ENCODE measurements at places on chromosomes 2 and 18.

- DNase-seq: no peak
These were observed 14.8 kb downstream of the FBXO48 start for GRCh38 chr2:68452158-68452900.

GRCh38 chr2:240506406-240507059, 51.3 kb downstream of the ANKMY1 start:
- DNase-seq: no peak

GRCh38 chr2:112482309-112483041, 519 bp downstream of the TTL start:
- no peak for DNase-seq

- no peak for DNase-seq
These were observed 217.2 kb upstream of the KCNJ3 start for GRCh38 chr2:154481336-154481735.

GRCh38 chr18:31185186-31185950, 22.7 kb upstream of the DSC1 start:
- no peak for DNase-seq

DNA sequence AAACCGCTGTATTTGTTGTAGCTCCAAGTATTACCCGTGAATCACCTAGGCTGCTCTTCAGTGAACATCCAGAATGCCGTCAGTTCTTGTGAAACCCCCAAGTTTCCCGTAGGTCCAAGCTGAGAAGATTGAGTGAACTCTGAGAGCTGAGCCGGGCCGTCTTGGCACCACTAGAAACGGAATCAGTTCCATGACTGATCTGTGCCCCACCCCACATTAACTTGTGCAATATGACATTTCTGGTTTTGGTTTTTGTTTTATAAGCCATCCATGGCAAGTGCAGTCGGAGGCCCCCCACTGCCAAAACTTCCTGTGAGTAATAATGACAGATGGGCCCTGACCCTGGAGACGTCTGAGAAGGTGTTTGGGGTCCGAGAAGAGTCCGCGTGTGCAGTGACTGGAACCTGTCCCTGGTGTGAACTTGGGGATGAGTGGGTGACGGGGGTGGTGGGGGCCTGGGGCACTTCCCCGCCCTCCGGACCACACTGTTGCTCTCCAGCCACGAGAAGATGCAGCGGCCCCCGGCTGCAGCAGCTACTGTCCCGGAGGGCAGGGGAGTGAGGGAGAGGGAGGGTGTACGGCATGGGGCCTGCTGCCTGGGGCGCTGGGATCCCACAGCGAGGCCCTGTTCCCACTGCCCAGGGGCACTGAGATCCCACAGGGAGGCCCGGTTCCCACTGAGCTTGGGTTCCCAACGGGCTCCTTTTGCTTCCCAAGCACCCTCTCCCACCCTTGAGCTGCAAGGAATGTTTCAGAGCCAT, 26.5 kb downstream of the NFATC1 start:
- DNase-seq: no peak

GRCh38 chr2:102852867-102853266, 91.0 kb downstream of the TMEM182 start:
- DNase-seq: no peak

- no peak for DNase-seq
These were observed 893 bp downstream of the CAVIN2 start for GRCh38 chr2:191845876-191846514.

GRCh38 chr2:11839916-11840315, 93.5 kb downstream of the LPIN1 start:
- DNase-seq: no peak

- no peak for DNase-seq
These were observed 261.8 kb upstream of the CHAC2 start for GRCh38 chr2:53505826-53506225.

GRCh38 chr2:118845522-118846441, 1.7 kb downstream of the EN1 start:
- no peak for DNase-seq

DNA sequence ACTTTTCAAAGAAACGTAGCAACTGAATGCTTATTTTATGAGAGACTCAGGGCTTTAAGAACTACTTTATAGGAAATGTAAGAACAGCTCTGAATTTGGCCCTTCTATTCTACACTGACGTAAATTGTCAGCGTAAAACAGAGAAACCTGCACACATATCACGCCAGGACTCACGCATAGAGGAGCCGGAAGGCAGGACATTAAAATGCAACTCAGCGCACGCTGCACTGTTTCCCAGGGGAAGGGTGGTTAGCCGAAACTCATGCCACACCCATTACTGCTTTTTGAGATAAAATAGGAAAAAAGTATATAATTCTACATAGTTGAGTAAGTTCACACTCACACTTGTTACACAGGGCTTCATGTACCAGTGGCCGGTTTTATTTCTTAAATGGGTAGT, 7.4 kb downstream of the TUBB6 start:
- no peak for DNase-seq

DNA sequence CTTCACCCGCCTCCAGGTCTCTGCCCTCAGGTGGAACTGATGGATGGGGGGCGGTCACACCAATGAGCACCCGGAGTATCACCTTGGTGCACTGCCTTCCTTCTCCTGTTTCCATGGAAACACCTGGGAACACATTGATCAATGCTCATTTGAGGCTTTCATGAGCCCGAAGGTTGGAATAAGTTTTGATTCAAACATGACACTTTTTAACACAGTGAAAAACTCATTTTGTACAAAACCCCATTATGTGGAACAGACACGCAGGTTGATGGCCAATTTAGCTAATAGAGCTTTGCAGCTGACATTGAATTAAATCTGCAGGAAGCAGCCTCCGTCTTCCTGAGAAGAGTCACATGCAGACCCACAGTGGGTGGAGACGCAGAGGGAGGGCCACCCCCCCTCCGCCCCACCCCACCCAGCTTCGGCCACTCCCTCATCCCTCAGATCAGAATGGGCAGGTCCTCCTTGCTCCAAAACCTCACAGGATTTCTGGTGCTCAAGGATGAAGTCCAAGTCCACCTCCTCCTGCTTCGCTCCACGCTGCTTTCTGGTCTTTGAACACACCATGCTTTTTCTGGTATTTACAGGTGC, 96.0 kb upstream of the MYCN start:
- DNase-seq: no peak
